ENCODE measurements at places on chromosomes 12 and 14.

DNA sequence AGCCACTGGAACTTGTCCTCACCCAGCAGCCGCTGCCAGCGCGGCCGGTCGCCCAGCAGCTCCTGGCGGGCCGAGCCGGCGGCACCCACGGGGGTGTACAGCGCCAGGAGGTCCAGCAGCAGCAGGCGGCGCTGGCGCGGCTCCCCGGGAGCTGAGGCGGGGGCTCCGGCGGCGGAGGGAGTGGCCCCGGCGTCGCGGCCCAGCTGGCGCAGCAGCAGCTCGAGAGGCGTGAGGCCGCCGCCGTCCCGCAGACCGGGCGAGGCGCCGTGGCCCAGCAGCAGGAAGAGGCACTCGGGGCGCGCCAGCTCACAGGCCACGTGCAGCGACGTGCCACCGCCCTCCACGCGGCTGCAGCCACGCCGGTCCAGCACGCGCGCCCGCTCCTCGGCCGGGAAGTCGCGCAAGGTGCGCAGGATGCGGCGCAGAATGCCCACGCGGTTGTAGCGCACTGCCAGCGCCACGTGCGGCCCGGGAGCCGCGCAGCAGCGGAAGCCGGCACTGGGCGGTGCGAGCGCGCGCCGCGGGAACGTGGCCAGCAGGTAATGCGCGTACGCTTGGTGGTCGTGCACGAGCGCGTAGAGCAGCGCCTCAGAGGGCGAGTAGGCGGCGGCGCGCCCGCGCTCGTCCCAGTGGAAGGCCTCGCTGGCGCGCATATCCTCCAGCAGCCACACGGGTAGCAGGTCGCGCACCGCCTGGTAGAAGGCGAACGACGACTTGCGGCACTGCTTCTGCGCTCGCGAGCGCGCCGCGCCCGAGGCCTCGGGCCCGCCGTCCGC, 2.3 kb downstream of the ANKRD9 start:
- DNase-seq: no peak

GRCh38 chr14:94027566-94028449, 1.7 kb downstream of the OTUB2 start:
- DNase-seq: peak; percentile 44

DNA sequence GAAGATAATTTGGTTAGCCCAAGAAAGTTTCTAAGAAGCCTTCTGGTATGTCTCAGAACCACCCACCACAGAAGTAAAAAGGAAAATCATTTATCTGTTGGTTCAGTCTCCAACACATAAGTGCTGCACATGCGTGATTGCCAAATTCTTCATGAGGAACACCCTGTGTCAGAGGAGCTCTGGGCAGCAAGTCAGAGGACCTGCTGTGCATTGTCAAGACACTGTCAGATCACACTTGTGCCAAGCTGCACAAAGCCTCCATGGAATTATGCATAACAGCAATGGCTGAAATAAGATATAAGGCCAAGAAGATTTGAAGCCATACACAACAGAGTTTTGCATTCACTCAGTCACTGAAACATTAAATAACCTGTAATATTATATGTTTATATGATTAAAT, 1304.7 kb upstream of the FLRT2 start:
- DNase-seq: no peak

- DNase-seq: no peak
These were observed 4.6 kb upstream of the RARG start for GRCh38 chr12:53236443-53237111.

DNA sequence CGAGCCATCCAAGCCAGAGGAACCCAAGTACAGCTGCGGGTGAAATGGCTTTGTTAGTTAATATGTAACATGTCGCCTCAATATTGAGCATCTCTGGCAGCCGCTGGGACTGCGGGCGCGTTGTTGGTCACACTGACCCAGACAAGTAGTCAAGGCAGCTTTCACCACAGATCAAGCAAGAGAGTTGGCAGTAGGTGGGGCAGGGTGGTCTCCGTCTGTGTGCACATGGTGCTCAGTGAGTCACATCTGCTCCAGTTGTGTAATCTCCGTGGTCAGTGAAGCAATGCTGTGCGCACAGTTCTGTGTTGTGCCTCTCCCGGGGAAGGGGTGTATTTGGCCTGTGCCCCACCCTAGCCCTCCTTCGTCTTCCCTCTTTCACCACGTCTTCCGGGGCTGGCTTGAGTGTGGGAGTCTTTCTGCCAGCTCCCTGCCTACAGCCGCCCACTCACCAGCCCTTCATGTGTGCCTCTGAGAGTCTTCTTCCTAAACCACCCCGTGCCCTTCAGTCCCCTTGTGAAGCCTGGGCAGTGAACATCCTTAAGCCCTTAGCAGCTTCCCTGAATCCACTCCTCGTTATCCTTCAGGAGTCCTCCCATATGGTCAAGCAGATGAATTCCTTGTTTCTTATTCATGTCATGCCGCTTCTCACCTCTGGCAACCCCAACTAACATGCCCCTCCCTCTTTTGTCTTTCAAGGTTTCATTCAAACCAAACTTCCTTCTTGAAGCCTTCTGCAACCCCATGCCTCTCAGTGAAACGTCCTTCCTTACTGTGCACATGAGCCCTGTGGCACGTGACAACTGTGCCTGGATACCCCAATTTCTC, 242.1 kb downstream of the CACNA1C start:
- peak; percentile 90 for DNase-seq

GRCh38 chr12:52205612-52206303, 13.9 kb upstream of the KRT80 start:
- no peak for DNase-seq

Data from Caki2 (cell line).